Kasumi-1 (cell line): ENCODE measurements at places on chromosomes 12 and 14.
A peak's percentile ranks its signal among the peaks of the same experiment; 100 is the strongest.

- no peak for DNase-seq
Measured at GRCh38 chr12:104792570-104792969, 165.5 kb downstream of the SLC41A2 start.

GRCh38 chr14:63296060-63296563 lies 22.6 kb downstream of the GPHB5 start:
- DNase-seq = no peak

GRCh38 chr14:69581316-69581935 lies 6.8 kb upstream of the CCDC177 start:
- no peak for DNase-seq

DNA sequence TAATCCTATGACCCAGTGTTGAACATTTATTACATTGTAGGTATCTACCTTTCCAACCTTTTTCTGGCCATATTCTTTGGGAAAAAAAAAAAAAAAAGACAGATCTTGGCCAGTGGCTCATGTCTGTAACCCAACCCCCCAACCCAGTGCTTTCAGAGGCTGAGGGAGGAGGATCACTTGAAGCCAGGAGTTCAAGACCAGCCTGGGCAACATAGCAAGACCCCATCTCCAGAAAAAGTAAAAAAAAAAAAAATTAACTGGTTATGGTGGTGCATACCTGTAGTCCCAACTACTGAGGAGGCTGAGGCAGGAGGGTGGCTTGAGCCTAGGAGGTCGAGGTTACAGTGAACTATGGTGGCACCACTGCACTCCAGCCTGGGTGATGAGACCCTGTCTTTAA lies 58.1 kb downstream of the ACACB start:
- no peak for DNase-seq

GRCh38 chr12:25276199-25276937 lies 25.6 kb upstream of the KRAS start:
- DNase-seq = peak; percentile 26

GRCh38 chr14:29232153-29232552 lies 465.6 kb downstream of the FOXG1 start:
- no peak for DNase-seq
